ENCODE measurements at places on chromosomes 2 and 18. TPM values are rescaled to one million over a fixed set of nuclear protein-coding genes. Genes with fewer than 3 reads are reported as not detected.

The CERKL gene
- total RNA-seq, result 1.6 TPM

The SPP2 gene
- total RNA-seq, result not detected

The ANKRD36B gene
- 540 TPM for total RNA-seq

The SYT4 gene
- total RNA-seq, result 746 TPM

The SERPINB4 gene
- not detected for total RNA-seq

The MC4R gene
- total RNA-seq, result 3.3 TPM

The PLEKHM3 gene
- 34.6 TPM for total RNA-seq

The PCARE gene
- not detected for total RNA-seq

The ZNF385B gene
- 7.7 TPM for total RNA-seq

The FAM124B gene
- total RNA-seq, result 8.2 TPM

The CLEC4F gene
- not detected for total RNA-seq

The SERPINB11 gene
- total RNA-seq, result not detected

The IL1R2 gene
- total RNA-seq, result not detected

The CPO gene
- total RNA-seq, result not detected

DNA sequence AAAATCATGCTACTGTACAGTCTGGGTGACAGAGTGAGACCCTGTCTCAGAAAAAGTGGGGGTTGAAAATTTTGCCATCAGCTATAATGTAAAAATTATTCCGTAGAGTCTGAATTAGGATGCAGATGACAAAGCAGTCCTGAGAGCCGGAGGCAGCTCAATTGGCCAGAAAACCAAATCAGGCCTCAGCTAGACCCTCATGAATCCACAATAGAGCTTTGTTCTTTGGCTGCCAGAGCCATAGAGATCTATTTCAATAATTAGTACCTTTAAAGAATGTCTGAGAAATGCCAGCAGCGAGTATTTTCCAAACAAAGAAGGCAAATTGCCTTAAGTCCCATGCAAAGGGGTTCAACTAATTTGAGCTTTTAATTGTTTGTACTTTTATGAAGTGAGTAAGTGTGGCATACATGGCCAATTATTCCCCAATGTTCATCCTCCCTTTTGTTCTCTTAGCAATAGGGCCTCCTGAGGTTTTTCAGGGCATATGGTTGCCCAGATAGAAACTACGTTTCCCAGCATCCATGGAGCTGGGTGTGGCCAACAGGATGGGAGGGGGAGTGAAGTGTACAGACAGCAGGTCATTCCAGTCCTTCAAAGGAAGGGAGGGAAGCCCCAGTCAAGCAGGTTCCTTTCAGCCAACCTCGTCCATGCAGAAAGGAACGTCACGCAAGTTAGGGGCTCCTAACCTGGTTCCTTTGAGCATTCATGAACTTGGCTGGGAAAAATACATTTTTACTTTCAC lies 211.3 kb upstream of the APCDD1 start:
- no peak for DNase-seq

GRCh38 chr2:74843899-74844298 lies 10.0 kb downstream of the HK2 start:
- DNase-seq, result no peak

DNA sequence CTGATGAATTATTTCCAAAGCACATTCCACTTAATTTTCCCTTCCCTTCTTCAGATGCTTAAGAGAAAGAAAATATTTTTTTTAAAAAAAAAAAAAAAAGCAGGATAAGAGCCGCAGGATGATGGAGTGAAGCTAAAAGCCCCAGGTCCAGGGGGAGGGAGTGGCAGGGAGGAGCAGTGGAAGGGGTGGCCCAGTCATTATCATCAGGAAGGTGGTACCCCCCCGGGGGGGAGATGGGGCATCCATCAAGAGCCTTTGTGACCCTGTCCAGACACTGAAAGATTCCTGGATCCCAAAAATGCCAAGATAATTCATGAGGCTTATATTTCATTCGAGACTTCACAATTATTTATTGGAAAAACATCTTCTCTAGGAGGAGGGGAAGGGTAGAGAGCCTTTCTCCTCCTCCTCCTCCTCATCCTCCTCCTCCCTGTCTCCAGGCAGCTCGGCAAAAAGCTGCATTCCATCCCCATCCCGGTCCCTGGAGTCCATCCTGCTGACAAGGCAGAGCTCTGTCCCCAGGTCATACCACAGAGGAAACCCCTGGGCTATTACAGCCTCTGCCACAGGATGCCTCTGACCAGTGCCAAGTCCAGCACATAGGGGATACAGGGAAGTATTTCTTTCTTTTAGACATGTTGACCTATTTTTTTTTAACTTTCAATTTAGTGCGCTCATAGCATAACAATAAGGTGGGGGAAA lies 125.3 kb downstream of the TWIST2 start:
- DNase-seq, result no peak

GRCh38 chr2:224749136-224749535 lies 33.0 kb upstream of the CCDC195 start:
- no peak for DNase-seq

DNA sequence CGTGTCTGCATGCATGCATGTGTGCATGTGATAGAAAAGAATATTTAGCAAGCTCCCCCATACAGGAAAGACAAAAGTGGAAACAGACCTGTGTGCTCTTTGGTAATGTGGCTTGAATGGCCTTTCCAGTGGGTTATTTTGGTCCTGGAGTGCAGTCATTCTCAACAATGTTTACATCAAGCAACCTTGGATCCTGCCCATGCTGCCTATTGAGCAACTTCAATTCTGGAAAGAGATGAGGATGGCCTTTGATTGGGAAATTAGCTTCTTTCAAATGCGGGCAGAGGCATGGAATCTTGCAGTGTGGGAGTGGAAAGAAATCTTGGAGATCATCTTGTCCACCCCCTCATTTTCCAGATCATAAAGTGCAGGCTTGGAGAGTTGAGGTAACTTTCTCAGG lies 87.2 kb upstream of the SMAD2 start:
- DNase-seq, result no peak

- no peak for DNase-seq
These were observed at the start of gene TNFAIP6 for GRCh38 chr2:151357359-151357758. TNFAIP6 (plus strand) TSS chr2:151357592; CDS start chr2:151357667, 75 bp downstream.

DNA sequence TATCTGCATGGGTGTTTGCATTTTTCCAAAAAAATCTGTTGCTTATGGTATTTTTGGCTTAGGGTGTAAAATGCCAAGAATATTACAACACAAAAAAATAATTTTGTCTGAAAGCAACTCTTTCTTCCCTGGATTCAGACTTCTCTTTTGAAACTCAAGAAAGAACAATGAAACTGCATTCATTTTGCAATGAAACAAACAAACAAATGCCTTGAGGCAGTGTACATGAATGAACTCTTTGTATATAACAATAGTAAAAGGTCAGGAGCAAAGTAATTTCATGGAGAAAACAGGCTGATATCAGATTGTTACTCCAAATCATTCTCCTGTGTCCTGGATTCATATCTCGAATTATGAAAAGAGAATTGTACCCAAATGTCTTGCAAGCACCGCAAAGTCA lies 301.6 kb upstream of the CDH20 start:
- peak; percentile 5 for DNase-seq

- no peak for DNase-seq
These were observed 131.3 kb downstream of the ZNF804A start for GRCh38 chr2:184729581-184729980.

- DNase-seq, result no peak
These were observed 13.9 kb upstream of the SMCHD1 start for GRCh38 chr18:2641638-2642037.

GRCh38 chr2:59528525-59528924 lies 1024.9 kb downstream of the BCL11A start:
- no peak for DNase-seq

GRCh38 chr18:36776650-36777049 lies 52.2 kb downstream of the TPGS2 start:
- DNase-seq, result no peak

- DNase-seq, result no peak
These were observed 868.5 kb downstream of the RNF144A start for GRCh38 chr2:7785700-7786099.

DNA sequence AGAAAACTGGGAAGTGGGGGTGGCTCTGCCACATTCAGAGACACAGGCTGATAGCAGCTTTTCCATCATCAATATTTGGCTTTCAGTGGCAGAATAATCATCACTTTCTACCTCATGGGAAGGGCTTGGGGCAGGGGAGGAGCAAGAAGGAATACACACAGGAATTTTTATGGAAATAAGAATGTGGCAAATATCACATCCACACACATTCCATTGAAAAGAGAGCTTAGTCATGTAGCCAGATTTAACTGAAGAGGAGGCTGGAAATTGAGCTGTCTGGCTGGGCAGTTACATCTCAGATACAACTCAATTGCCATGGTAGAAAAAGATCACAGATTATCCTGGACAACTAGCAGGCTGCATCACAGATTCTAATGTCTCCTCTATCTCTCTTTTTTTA lies 1474.0 kb upstream of the ACVR2A start:
- no peak for DNase-seq

DNA sequence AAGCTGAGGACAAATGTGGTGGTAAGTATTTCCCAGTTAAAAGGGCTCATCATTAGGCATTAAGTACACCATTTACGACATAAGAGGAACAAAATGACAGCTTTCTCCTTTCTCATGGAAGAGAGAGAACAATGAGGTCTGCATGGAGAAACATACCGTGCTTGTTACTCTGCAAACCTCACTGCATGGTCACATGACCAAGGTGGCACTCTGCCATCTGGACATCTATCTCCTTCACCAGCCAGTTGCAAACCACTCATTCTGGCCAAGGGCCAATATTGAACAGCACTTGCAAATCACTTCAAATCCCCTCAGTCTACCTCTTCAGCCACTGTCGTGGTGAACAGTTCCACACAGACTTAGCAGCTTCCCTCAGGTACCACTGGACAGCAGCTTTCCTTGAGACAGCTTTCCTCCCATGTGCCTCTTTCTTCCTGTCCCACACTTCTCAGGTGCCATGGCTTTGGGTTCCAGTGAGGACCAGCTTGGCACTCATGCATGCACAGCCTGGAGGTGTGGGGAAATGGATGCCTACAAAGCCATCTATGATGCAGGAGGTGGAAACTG lies 29.5 kb upstream of the DPP4 start:
- DNase-seq, result no peak

GRCh38 chr2:134202371-134202770 lies 51.5 kb upstream of the MGAT5 start:
- no peak for DNase-seq

GRCh38 chr2:119649364-119649917 lies 29.6 kb upstream of the TMEM177 start:
- no peak for DNase-seq

DNA sequence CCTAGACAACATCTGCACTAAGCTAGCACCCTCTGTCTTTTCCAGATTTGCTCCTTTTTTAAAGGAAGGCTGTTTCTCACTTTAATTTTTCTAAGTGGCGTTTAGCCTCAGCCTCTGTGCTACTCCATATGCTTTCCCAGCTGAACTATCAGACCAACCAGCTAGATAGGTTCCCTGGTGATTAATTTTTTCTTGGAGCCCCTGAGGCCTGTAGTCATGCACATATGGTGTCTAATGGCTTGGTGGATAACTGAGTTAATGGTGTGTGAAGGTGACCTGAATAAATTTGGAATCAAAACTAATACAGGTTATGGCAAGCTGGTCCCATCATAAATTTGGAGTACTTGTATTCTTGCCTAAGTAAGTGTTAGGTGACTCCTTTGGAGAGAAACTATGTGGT lies 135.5 kb downstream of the MGAT5 start:
- no peak for DNase-seq

GRCh38 chr18:55220523-55220922 lies 261.3 kb upstream of the CCDC68 start:
- no peak for DNase-seq

DNA sequence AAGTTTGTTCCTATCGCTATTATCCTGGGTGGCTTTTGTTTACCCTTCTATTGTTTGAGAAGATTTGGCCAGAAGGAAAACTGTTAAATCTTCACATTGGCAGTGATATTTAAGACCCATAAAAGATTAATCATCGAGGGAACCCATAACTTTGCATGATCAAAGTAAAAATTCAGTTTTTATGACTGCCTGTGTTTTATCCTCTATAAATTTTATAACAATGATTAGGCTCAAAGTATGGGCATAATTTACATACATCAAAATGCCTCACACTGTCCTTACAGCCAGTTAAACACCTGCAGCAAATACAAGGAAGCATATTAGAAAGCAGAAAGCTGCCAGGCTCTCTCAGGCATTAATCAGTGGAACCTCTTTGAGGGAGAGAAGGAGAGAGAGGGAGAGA lies 289.1 kb downstream of the ICOS start:
- DNase-seq, result no peak

- DNase-seq, result no peak
These were observed 65.9 kb upstream of the WIPF1 start for GRCh38 chr2:174663550-174663949.

DNA sequence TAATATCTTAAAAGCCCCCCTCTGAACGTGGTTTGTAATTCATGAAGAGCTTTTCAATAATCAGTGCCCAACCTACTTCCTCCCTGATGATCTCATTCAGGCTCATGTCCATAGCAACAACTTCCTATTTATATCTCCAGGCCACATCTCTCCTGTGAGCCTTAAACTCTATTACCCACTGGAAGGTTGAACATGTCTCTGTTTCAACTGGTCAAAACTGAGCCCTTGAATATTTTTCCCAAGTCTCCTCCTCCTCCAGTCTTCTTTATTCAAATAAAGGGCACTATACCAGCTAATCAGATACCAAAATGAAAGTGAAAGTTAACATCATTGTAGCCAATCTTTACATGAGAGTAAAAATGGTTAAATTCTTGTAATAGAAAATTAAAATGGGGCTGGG lies 63.7 kb upstream of the ITGA4 start:
- DNase-seq, result no peak

DNA sequence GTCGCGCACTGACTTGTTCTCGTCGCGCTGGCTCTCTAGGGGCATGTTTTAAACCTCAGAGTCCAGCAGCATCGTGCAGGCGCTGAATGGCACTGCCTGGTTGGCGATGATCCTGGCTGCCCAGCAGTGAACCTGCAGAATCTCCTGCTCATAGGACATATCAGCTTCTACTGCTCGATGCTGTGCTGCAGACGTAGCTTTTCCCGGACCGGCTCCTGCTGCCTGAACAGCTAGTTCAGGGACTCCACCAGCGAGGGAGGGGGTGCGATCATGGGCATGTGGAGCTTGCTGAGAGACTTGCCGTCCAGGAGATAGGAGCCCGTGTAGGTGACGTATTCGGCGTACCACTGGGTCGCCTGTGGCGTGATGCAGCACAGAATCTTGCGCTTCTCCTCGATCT lies 890.0 kb upstream of the LRRTM1 start:
- no peak for DNase-seq

DNA sequence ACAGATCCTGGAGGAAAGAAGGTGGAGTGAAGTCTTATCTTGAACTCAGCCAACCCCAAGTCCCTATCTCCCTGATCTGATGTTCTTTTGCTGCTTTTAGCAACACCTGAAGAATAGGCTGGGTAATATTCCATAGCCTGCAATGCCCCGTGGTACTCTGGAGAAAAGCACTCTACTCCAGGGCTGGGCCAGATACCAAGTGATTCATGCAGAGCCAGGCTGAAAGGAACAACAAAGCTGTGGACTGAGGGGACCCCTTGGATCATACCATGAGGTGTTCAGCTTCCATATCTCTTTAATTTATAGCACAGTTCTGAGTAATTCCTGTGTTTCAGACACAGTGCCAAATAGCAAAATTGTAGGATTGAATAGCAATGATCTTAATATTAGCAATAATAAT lies 130.6 kb downstream of the NXPH2 start:
- no peak for DNase-seq

GRCh38 chr2:230184727-230185578 lies 34.8 kb downstream of the SP110 start:
- no peak for DNase-seq

GRCh38 chr2:102950371-102950946 lies 188.6 kb downstream of the TMEM182 start:
- no peak for DNase-seq

All from frontal cortex (tissue), 4 donors.